ENCODE measurements at places on chromosomes 5 and 9. TPM values are rescaled to one million over a fixed set of nuclear protein-coding genes. Genes with fewer than 3 reads are reported as not detected.

Gene FAT2
- total RNA-seq: not detected

Gene FABP6
- not detected for total RNA-seq

Gene ZNF189
- 16.7 TPM for total RNA-seq

Gene PTGES
- total RNA-seq: 0.16 TPM
